ENCODE measurements at places on chromosomes 5 and 9.
A peak's percentile ranks its signal among the peaks of the same experiment; 100 is the strongest.

- DNase-seq, result no peak
Observed at GRCh38 chr5:145775411-145775810, 59.7 kb downstream of the PRELID2 start.

DNA sequence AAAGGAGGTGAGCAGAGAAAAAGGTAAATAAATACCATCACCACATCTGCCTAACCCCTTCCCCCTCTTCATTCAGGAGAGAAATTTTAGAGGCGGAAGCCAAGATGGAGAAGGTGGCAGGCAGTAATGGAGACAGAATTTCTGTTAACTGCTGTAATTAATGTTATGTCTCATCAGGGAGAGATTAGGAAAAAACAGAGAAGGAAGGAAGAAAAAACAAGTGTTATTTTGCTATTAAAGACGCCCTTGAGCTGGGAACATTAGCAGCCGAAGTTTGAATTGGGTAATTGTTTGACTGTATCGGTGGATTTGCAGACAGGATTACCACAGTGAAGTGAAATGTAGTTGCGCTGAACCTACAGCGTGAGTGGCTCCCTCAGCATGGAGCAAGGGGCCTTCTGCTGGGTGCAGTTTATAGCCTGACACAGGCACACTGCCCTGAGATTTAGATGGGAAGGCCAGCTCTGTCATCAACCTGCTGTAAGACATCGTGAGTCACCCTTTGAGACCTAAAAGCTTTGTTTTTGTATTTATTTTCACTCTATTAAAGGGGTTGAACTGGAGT lies 136.3 kb downstream of the ASTN2 start:
- no peak for DNase-seq

- no peak for DNase-seq
Observed at GRCh38 chr5:15887093-15887492, 292.5 kb downstream of the MARCHF11 start.

- DNase-seq, result no peak
Observed at GRCh38 chr9:16180546-16180945, 627.7 kb downstream of the CCDC171 start.

DNA sequence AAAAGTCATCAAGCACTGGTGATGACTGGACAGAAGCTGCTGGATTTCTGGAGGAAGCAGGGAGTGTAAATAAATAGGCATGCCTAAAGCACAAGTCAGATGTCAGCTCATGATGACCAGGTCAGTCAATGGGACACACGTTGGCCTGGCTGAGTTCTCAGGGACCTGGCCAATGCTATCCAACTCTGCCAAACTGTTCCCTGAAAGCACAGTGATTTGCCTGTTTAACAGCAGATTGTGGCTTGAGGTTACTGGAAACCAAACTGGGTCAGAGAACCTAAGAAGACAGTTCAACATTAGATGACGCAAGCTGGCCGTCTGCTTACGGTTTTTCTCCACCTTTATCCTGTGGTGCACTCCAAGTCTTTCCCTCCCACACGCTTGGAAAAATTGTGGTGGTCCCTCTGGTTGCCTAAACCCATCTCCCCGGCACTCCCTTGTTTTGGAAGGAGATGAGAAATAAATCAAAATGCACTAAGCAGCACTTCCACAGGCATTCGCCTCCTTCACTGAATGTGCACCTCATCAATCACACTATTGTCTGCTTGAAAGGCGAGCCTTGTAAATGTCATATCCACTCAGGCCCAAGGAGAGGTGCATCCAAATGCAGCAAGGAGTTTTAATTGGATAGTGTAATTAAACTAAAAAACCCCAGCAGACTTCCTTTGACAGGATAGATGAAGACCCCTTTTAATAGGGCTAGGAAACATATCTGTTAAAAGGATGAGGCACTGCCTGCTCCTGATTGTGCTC lies 199.4 kb downstream of the GAPVD1 start:
- peak; percentile 68 for DNase-seq

DNA sequence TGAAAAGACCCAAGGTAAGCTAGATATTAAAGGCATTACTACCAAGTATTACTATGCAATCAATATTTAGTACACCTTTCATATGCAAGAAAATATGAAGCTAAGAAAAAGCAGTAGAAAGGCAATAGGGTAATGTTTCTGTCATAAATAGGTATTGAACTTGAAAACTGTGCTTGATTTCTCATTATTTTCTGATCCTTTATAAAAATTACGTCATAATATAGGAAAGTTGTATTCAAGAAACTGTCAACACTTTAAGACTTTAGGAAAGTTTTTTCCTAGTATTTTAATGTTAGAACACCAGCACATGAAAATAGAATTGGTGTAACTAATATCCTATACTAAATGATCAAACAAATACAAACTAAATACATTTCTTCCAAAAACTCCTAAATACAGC lies 133.2 kb downstream of the EDIL3 start:
- DNase-seq, result no peak

GRCh38 chr9:121393318-121393717 lies 23.3 kb upstream of the STOM start:
- no peak for DNase-seq

DNA sequence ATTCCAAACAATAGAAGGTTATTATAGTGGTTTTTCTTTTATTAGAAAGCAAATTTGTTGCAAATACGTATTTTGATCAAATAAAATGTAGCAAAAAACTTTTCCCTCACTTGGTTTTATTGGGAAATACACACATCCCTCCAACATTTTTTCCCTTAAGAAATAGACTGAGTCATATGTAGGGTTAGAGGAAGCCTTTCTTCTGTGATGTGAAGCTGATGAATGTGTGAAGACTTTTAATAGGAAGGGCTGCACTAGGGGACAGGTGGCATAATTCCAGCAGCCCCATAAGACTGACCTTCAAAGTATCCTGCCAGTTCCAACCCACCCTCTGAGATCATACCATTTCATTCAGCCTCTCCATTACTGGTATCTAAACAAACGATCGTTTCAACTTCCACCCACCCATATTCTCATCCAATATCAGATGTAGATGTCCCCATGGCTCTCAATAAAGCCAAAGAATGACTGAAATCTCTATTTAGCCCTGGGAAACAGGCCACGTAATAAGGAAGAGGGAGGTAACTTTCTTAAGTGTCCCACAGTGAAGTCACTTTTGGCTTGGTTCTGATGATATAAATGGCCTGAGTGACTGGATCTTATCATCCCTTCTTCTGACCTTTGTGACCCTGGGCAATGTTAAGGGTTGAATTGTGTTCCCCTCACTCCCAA lies 64.7 kb upstream of the LPAR1 start:
- DNase-seq, result no peak

DNA sequence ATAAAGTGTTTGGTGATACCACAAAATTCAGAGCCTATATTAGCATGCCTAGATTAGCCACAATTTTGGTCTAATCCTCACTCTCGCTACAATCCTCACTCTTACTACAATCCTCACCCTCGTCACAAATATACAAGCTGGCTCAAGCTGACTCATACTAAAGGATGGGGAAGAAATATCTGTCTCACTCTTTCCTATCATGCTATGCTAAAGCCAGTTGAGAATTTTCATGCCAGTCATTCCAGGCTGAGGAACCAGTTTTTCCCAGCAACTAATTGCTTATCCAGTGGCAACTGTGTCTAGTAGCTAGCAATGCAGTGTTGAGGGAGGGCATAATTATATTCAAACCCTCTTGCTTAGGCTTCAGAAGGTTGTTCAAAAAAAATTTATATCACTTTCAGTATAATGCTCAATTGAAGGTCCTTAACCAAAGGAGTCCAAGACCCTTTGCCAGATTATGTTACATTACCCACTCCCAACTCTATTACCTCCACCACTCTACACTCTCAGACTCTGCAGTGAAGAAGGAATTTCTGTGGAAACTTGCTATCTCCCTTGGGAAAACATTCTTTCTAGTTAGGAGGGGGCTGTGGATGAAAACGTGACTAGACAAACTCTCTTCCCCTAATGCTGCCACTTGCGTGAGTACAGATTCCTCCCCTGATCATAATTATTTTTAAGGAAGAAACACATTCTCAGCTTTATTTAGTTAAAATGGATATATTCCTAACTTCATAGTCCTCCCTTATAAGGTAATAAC lies 810.3 kb upstream of the ACO1 start:
- no peak for DNase-seq

- no peak for DNase-seq
Observed at GRCh38 chr9:113857875-113858274, 18.2 kb upstream of the ZNF618 start.

DNA sequence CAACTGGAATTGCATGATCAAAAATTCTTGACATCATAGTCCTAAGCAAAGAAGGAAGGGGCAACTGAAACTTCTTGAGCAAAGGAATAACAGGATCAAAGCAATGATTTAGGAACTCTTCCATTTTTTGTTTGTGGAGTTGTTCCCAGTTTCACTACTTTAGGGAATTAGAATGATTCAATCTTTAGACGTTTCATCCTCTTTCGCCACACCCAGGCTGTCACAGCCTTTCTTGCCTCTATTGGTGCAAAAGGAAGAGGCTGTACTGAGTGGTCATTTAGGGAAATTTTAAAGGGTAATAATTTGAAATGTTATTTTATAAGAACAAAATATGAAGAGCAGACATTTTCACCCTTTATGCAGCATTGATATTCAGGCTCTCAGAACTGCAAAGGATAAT lies 1026.0 kb upstream of the ARRDC3 start:
- no peak for DNase-seq

GRCh38 chr5:173204185-173204979 lies 30.6 kb downstream of the NKX2-5 start:
- no peak for DNase-seq

GRCh38 chr5:59123595-59124561 lies 541.0 kb downstream of the RAB3C start:
- no peak for DNase-seq

- DNase-seq, result no peak
Observed at GRCh38 chr9:95297760-95298159, 19.7 kb downstream of the FANCC start.

DNA sequence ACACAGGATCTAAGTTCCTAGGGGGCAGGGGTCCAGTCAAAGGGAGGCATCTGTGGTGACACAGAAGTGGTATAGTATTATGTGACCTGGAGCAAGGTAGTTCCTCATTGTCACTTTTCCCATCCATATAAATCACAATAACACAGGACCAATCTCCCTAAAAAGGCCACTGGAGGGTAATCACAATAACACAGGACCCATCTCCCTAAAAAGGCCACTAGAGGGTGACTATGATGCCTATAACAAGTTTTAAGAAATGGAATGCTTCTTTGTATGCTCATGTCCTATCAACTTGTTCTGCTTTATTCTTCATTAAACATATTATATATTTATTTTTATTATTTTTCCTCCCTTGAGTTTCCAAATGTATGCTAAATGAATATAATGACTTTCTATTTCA lies 254.6 kb downstream of the ASTN2 start:
- DNase-seq, result no peak

DNA sequence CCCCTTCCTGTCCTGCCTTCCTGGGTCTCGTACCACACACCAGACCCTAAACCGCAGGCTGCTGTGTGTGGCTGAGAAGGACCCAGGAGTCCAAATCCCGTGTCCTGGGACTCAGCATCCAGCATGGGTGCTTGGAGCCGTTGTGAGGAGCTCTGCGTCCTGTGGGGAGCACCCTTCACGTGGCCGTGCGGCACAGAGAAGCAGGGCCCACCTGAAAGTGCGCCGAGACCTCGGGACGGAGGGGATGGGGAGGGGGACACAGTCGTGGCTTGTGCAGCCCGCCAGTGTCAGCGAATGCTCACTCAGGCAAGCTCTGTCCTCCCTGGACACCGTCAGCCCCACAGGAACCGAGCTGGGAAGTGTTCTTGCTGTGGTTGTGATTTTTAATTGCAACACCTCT lies 244.6 kb downstream of the CACNA1B start:
- DNase-seq, result no peak

DNA sequence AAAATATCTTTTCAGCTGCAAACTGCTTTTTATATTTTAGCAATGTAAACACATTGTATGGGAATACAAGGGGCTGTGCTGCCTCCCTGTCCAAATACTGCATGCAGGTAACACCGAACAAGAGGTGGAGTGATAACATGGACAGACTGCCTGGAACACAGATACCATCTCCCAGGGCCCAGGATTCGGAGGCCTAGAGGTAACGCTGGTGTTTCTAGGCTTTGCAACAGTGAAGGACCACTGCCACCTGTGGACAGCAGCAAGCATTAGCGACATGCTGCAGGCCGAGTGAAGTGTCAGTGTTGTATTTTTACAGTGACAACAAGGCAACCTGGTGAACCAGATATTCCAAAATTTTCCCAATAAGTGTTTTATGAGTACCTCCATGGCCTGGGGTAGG lies 379.1 kb downstream of the DMRT2 start:
- no peak for DNase-seq

- no peak for DNase-seq
Observed at GRCh38 chr9:15521254-15521653, 10.5 kb upstream of the PSIP1 start.

- DNase-seq, result no peak
Observed at GRCh38 chr9:94780516-94780950, 54.0 kb downstream of the AOPEP start.

DNA sequence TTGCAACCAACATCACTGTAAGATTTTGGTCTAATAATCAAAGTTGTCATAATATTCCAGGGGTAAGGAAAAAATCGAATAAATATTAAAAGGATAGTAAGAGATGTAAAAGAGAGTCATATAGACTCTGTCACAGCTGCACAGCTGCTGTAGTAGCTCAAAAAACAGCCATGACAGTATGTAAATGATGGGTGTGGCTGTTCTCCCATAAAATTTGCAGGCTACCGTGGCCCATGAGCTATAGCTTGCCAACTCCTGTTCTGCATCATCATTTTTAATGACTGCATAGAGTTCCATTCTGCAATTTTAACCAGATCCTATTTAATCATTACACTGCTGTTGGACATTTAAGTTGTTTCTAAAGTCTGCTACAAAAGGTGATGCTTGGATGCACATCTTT lies 450.5 kb upstream of the MPDZ start:
- no peak for DNase-seq

DNA sequence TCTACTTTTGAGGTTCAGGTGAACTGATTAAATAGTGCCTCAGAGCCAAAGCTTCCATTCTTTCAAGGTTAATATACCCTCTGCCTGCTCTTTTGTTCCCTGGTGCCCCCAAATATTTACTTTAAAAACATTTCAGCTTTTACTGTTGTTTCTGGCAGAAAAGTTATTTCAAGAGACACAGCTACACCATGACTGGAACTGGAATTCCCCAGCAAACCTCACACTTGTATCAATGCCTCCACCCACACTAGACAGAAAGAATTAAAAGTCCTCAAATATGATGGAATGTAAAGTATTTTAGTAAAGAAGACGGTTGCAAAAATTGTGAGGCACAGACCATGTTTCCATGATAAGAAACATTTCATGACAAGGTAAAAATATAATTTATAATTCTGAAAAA lies 720.2 kb upstream of the TYRP1 start:
- DNase-seq, result no peak

GRCh38 chr5:53333160-53333559 lies 147.3 kb upstream of the FST start:
- DNase-seq, result no peak

DNA sequence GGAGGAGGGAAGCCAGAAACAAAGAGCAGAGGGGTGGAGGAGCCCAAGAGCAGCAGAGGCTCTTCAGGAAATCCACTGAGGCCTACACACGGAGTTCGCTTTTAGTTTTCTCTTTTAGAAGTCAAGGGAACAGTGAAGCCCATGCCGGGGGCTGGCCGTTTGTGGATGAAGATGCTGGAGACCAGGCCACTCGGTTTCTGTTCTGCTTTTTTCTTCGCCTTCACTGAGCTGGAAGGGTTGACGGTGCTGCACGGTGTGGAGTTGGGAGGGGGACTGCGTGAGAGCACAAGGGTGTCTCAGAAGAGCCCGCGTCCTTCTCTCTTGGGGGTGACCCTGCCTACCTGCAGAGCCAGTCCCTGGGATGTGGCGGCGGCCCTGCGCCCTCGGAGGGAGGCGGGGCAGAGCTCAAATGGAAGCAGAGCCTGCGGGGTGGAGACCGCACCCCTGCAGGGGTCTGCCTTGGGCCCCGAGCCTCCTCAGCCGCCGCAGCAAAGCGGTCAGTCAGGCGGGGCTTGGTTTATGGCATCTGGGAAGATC lies 68.5 kb upstream of the CACNA1B start:
- no peak for DNase-seq
